ENCODE measurements at places on chromosomes 3 and 15. TPM values are rescaled to one million over a fixed set of nuclear protein-coding genes. Genes with fewer than 3 reads are reported as not detected.

Gene CD96
- 45.9 TPM for total RNA-seq

GRCh38 chr3:9015250-9015649, 52.0 kb upstream of the RAD18 start:
- no peak for DNase-seq

DNA sequence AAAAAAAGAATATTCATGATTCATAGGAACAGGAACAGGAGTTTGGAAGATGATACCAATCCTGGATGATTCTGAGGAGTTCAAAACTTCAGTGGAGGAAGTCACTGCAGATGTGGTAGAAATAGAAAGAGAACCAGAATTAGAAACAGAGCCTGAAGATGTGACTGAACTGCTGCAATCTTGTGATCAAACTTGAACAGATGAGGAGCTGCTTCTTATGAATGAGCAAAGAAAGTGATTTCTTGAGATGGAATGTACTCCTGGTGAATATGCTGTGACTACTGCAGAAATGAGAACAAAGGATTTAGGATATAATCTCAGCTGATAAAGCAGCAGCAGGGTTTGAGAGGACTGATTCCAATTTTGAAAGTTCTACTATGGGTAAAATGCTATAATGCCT, 72.7 kb downstream of the GSK3B start:
- no peak for DNase-seq

DNA sequence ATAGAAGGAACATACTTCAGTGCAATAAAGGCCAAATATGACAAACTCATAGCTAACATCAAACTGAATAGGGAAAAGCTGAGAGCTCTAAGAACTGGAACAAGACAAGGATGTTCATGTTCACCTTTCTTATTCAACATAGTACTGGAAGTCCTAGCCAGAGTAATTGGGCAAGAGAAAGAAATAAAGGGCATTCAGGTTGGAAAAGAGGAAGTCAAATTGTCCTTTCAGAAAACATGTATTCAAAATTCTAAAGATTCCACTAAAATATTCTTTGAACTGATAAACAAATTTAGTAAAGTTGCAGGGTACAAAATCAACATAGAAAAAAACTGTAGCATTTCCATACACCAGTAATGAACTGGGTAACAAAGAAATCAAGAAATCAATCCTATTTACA, 12.2 kb upstream of the ZNF197 start:
- DNase-seq: no peak

Gene CHCHD6
- 15.9 TPM for total RNA-seq

Gene PRR23B
- total RNA-seq: not detected

GRCh38 chr3:171574556-171575240, 114.5 kb upstream of the TNIK start:
- no peak for DNase-seq

All from ureter (tissue), 1 donor.